Left renal cortex interstitium (tissue), 4 donors: ENCODE measurements at places on chromosomes 7 and 10. TPM values are rescaled to one million over a fixed set of nuclear protein-coding genes. Genes with fewer than 3 reads are reported as not detected.

ZPBP gene
- 0.29 TPM for polyA plus RNA-seq

DNA sequence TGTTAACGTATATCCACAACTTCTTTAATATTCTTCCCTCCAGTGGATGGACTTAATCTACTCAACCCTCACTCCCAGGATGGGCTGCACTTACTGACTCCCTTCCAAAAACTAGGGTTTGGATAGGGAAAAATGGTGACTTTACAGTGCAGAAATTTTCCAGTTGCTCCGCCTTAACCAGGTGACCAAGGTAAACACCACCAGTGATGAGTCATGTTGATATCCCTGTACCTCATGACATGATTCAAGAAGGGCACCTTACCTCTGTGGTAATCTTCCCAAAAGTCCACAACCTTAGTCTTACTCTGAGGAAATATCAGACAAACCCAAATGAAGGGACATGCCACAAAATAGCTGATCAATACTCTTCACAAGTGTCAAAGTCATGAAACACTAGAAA is 3.5 kb upstream of the GSTK1 start:
- no peak for DNase-seq

GRCh38 chr10:63498665-63499064 is 22.5 kb upstream of the REEP3 start:
- no peak for DNase-seq

DNA sequence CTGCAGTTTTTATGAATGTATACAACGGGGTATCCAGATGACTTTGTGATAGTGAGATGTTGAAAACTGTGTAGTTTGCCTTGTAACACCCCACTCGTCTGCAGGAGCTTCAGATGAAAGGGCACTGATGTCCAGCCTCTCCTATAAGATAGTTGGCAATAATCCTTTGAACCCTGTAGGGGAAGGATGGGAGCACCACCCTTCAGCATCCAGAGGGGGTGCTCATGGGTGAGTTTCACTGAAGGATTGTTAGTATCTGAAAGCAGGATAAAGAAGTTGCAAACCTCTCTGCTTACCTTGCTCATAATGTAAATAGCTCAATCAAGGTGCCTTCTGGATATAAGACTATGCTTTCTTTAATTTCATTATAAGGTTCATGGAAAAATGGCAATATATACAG is 201.5 kb downstream of the TMEM178B start:
- no peak for DNase-seq

- DNase-seq = no peak
Measured at GRCh38 chr10:3331187-3331586, 158.6 kb upstream of the PITRM1 start.

PRR15 gene
- 6.7 TPM for polyA plus RNA-seq

PRTFDC1 gene
- 42.7 TPM for polyA plus RNA-seq

CYP3A5 gene
- polyA plus RNA-seq = 2.1 TPM
